Ureter (tissue), 1 donor: ENCODE measurements at places on chromosomes 11 and 22. TPM values are rescaled to one million over a fixed set of nuclear protein-coding genes. Genes with fewer than 3 reads are reported as not detected.

PARVG gene
- total RNA-seq, result 13.5 TPM

CHADL gene
- total RNA-seq, result 8.9 TPM

C11orf87 gene
- total RNA-seq, result 5.9 TPM

FOLR1 gene
- total RNA-seq, result 1.7 TPM

MUC5AC gene
- total RNA-seq, result not detected

CD3D gene
- total RNA-seq, result 10.4 TPM

XKR3 gene
- total RNA-seq, result not detected

CASP5 gene
- not detected for total RNA-seq

KRTAP5-10 gene
- total RNA-seq, result 2.9 TPM

RAPSN gene
- total RNA-seq, result 0.44 TPM

PATE2 gene
- total RNA-seq, result 0.23 TPM

SLC6A5 gene
- not detected for total RNA-seq

GRCh38 chr11:122951211-122951610 is 30.4 kb downstream of the BSX start:
- DNase-seq, result no peak

- no peak for DNase-seq
Observed at GRCh38 chr11:122523846-122524805, 131.4 kb upstream of the UBASH3B start.

- DNase-seq, result no peak
Observed at GRCh38 chr11:60130496-60130895, 42.0 kb downstream of the MS4A2 start.

- no peak for DNase-seq
Observed at GRCh38 chr22:27220339-27220738, 563.0 kb downstream of the MIAT start.

- no peak for DNase-seq
Observed at GRCh38 chr22:50298937-50299784, 8.3 kb downstream of the PLXNB2 start.

- DNase-seq, result no peak
Observed at GRCh38 chr11:17077240-17077519, 287 bp downstream of the RPS13 start.

DNA sequence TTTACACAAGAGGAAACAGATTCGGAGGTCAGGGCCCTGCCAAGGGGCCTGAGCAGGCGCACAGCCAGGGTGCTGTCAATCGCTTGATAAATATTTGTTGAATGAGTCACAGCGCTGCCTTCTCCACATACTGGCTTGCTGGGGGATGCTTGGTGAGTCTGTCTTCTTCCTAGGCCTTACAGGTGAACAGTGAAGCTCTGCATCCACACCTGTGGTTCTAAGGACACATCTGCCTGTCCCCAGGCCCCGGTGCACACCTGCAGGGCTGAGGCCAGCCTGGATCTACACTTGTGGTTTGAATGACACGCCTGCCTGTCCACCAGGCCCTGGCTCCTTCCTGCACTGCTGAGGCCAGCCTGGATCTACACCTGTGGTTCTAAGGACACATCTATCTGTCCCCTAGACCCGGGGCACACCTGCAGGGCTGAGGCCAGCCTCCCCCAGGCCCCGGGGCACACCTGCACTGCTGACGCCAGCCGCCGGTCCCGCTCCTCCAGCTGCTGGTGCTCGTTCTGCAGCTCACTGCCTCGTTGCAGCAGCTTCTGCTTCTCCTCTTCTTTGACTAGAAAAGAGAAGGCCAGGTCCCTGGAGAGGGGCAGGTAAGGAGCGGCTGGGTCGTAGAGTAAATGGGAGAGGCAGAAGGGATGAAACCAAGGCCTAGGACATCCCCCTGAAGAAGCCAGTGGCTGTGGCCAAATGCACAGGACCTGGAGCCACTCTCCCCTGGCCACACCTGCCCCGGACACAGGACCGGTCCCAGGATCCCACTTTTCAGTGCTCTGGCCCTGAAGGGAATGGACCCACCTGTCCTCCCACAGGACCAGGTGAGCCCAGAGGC is 124.6 kb downstream of the PHF21B start:
- DNase-seq, result no peak

GRCh38 chr11:111457731-111458368 is 54.3 kb downstream of the BTG4 start:
- no peak for DNase-seq

DNA sequence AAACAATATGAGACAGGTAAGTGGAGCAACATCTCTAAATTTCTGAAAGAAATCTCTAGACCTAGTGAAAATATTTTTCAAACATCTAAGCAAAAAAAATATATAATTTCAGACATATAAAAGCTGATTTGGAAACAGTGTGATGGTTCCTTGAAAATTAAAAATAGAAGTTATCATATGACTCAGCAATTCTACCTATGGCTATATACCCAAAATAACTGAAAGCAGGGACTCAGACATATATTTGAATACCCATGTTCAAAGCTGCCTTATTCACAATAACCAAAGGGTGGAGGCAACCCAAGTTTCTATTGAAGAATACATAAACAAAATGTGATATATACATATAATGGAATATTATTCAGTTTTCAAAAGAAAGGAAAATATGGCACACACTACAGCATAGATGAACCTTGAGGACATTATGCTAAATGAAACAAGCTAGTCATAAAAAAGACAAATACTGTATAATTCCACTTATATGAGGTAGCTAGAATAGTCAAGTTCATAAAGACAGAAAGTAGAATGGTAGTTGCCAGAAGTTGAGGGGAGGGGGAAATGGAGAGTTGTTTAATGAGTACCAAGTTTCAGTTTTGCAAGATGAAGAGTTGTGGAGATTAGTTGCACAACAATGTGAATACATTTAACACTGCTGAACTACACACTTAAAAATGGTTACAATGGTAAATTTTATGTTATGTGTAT is 300.4 kb downstream of the TTC28 start:
- no peak for DNase-seq

- no peak for DNase-seq
Observed at GRCh38 chr22:41654322-41654721, 33.2 kb downstream of the XRCC6 start.

DNA sequence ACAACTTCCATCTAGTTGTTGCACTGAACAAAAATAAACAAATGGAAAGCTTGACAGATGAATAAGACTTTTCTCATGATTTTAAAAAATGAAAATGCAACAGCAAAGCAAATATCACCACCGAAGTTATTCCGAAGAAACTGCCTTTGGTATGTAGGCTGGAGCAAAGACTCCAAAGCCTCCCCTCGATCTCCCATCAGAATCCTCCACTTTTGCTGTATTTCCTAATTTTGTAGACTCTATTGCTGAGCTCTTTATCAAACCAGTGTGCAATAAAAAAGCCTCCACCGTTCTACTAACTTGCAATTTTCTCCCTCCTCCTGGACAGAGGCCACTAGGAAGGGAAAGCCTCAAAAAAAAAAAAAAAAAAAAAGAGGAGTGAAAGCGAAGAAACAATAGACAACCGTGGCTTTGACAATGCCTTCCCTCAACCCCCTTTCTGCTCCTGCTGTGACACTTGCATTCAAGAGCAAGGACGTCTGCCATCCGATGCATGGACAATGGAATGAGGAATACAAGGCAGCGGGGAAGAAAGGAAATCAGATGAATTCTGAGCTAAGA is 190.9 kb upstream of the BLID start:
- DNase-seq, result no peak

DNA sequence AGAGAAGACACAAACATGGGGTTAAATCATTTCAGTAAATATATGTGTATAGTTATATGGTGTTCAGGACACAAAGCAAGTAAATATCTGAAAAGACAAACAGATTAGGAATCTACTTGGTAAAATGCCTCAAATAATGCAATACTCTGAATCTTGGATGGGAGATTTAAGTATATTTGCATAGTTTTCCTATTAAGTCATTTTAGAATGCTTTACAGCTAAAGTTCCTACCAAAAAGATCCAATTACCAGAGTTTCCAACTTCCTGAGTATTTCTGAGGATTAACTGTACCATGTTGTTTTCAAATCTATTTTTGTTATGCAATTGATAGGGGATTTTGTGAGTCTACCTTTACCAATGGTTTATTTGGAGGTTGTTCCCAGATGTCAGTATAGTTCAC is 424.4 kb upstream of the CCDC179 start:
- DNase-seq, result no peak

GRCh38 chr11:27757953-27758352 is 57.7 kb upstream of the BDNF start:
- DNase-seq, result no peak

- DNase-seq, result no peak
Observed at GRCh38 chr11:134332189-134332631, 422 bp downstream of the GLB1L2 start.

DNA sequence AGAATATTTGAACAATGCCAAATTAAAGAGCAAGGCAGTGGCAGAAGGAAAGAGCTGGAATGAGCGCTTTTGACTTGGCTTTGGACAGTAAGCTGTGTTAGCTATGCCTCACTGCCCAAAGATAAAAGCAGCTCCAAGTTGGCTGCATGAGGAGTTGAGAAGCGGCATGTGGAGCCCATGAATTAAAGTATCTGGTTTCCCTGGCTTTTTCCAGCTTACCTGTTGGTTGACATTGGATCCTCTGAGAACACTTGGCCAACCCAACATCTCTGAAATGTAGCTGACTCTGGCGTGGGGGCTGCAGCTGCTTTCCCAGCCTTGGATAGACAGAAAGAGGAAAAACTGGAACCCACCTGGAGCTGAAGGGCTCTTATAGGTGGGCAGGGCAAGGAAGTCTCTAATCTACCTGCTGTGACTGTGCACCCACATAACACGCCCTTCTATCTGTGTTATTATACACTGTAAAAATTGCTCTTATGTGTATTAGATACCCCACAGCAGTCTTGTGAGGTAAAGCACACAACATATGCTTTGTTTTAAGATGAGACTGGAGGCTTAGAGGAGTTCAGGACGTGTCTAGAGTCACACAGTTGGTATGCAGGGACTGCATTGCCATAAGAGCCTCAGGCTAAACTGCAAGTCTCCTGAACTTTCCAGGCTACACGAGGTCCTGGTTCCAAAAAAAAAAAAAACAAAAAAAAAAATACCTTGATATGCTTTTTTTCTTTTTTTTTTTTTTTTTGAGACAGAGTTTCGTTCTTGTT is 5.8 kb downstream of the UBASH3B start:
- no peak for DNase-seq

DNA sequence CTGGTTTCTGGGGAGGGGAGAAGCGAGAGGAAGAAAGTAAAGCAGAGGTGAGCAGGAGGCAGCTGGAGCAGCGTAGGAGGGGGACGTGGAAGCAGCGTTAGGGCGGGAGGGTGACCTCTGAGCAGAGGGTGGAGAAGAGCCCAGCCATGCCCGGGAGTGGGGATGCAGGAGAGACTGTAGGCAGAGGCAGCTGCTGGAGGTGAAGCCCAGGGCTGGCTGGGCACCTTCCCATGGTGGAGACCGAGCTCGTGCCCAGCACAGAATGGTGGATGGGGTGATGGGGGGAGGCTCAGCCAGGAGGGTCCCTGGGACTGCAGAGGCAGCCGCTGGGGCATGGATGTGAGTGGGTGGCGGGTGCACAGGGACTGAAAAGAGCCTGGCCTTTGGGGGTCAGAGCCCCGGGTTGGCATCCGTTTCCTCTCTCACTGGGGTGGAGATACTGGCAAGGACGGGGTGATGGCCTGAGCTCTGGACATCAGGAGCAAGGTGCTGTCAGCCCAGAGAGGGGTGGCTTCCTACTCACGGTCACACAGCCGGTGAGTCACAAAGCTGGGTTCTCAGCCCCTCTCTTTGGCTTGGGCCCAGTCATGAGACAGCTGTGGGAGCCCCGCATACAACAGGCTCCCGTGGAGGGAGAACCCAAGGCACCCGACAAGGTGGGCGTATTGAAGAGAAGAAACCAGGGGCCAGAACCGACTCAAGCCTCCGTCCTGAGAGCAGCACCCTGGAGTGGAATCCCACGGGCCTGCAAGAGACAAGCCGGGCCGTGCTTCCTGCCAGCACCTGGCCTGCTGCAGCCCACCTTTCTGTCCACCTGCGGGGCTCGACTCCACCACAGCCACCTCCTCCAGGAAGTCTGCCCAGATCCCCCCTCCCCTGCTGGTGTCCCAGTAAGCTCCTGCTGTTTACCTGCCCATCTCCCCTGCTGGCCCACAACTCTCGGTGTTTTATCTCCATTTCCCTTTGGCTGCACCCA is 45.8 kb upstream of the FGF3 start:
- DNase-seq, result no peak

DNA sequence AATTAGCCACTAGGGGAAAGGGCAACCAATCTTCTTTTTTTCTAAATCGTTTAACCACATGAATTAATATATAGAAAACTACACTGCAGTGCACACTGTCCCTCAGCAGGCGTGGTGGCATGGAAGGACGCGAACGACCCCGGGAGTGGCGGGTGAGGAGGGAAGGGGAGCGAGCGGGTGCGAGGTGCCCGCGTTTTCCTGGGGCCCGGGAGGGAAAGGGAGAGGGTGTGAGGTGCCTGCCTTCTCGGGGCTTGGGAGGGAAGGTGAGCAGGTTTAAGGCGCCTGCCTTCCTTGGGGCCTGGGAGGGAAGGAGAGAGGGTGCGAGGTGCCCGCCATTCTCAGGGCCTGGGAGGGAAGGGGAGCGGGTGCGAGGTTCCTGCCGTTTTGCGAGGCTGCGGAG is 765 bp downstream of the GAB4 start:
- no peak for DNase-seq
